ENCODE measurements at places on chromosomes 5 and 9. TPM values are rescaled to one million over a fixed set of nuclear protein-coding genes. Genes with fewer than 3 reads are reported as not detected.

The AIF1L gene
- total RNA-seq: 0.30 TPM

The NRARP gene
- total RNA-seq: 1.7 TPM

The STPG3 gene
- total RNA-seq: not detected

The RGS7BP gene
- total RNA-seq: not detected

The SLC46A2 gene
- total RNA-seq: not detected

The ZNF169 gene
- total RNA-seq: 1.2 TPM

The RNF183 gene
- total RNA-seq: not detected

The RNF180 gene
- total RNA-seq: 1.2 TPM

The DMRT1 gene
- not detected for total RNA-seq

The NIPAL4 gene
- total RNA-seq: not detected

The SLC34A3 gene
- total RNA-seq: not detected

The TMEM252 gene
- not detected for total RNA-seq

The PRRX2 gene
- total RNA-seq: 14.9 TPM

The GABRA1 gene
- not detected for total RNA-seq

The THBS4 gene
- total RNA-seq: 2.4 TPM

Data from bronchus fibroblast of lung (primary cell).